ENCODE measurements at places on chromosomes 11 and 22.

DNA sequence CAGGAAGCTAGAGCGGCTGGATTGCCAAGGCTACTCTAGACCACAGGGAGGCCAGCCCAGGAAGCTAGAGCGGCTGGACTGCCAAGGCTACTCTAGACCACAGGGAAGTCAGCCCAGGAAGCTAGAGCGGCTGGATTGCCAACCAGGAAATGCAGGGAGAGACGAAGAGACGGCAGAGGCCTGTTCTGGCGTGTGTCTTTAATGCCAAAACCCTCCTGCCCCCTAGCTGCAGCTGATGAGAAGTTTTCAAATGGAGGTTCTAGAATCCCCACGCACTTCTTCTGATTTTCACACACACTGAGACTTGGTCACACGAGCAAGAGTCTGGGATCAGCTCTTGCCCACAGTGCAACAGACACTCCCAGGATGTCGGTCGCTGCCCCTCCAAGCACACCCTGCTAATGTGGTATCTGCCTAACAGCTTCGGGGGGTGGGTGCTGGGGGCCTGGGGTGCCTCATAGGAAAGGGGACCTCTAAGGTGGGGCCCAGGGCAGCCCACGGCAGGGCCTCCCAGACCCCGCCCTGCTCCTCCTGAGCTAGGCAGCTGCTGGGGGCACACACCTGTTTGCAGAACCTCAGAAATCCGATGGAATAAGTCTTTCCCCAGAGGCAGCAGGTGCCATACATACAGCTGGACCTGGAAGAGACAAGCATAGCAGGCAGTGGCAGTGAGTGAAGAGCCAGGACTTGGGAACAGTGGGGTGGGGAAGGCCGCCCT lies 28.5 kb downstream of the MAFF start:
- no peak for DNase-seq

DNA sequence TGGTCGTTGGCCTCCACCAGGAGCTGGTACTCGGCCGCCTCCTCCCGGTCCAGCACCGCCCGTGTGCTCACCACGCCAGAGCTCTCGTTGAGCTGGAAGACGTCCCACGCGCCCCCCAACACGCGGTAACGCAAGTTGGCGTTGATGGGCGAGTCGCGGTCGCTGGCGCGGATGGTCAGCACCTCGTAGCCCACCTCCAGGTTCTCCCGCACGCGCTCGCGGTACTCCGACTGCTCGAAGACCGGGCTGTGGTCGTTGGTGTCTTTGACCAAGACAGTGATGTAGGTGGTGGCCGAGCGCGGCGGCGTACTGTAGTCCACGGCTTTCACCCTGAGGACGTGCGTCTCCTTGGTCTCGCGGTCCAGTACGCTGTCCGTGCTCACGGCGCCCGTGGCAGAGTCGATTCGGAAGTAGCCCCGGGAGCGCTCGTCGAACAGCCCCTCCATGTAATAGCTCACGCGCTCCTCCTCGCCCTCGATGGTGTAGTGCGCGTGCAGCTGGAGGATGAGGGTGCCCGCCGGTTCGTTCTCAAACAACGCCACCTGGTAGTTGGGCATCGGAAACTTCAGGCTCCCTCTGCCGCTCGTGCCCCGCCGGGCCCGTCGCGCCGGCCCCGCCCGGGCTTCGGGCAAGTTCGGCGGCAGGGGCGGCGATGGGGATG lies 1.4 kb downstream of the CELSR1 start:
- DNase-seq: no peak

GRCh38 chr11:68142441-68143309 lies 21.5 kb upstream of the CHKA start:
- no peak for DNase-seq

GRCh38 chr11:43508511-43508918 lies 149.8 kb downstream of the TTC17 start:
- DNase-seq: no peak

DNA sequence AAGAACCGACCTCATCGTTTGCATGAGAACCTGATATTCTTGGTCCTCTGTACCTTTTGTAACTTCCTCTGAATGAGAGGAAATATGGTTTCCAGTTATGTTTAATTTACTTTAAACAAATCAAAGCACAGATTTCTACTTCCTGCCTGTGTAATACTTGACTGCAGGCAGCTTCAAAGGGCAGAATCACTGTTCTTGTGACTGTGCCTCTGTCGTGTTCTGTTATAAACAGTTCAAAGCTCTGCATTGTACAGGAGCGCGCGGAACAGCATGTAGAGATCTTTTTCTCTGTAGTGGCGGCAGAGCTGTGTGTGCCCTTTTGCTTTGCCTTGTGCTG lies 73.2 kb upstream of the CLDN5 start:
- no peak for DNase-seq
